H4 (cell line): ENCODE measurements at places on chromosomes 2 and 18.

DNA sequence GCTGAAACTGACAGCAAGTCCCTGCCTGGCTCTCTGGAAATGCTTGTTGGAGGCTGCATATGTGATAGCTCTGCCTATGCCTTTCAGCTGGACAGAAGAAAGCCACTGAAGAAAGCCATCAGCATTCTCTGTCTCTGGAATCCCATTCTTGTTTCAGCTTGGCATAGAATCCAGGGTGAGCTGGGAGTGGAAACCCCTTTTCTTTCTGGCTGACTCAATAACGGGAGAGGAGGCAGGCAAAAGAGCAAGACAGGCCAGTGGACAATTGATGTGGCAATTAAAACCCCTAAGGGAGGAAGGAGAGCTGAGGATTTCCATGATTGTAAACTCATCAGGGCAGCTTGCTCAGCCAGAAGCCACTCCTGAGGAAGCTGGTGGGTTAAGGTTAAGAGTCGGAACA lies 208.1 kb downstream of the CLIP4 start:
- no peak for DNase-seq

DNA sequence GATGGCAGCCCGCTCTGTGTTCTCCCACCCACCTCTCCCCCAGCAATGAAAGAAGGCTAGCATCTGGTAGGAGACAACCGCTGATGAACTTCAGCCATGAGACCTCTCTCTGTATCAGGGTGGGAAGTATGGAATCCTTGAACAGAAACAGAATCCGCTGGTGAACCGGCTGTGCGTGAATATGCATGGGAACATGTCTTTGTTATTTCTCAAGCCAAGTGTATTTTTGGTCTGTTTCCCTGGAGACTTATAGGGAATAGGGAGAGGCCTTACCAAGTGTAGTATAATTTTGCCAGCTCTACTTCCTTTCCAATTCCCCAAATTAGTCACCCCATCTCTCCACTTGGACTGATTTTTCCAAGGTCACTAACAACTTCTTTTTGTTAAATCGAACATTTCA lies 30.1 kb downstream of the WNT10A start:
- DNase-seq: no peak

DNA sequence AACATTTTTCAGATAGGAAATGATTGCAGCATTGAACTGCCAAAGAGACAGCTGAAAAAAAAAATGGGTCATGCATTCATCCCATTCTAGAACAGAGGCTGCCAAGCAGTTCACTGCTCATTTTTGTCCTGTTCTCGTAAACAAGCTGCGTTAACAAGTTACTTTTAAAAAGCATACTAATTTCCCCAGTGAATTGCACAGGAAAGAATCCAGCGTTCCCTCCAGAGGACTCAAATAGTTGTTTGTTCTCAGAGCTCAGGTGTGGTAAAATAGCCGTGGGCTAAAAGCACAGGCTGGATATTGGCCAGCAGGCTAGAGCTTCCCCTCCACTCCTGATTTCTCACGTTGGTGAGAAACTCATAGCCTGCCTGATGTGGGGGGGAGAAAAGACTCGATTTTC lies 76.1 kb upstream of the AQP4 start:
- DNase-seq: no peak

DNA sequence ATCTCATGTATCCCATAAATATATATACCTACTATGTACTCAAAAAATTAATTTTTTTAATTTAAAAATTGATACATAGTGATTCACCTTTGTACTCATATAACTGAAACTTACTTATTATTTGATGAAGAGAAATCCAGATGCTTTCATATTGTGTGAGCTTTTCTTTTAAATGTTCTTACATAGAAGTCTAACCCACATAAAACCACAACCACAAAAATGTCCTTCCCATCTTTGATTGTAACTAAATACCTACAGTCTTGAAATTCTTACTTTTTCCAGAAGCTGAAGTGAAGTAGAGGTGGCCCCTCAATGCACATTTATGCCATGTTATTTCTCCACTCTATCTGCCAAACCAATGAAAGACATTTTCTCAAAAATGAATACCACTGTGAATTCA lies 117.9 kb upstream of the COL5A2 start:
- DNase-seq: peak; percentile 54

DNA sequence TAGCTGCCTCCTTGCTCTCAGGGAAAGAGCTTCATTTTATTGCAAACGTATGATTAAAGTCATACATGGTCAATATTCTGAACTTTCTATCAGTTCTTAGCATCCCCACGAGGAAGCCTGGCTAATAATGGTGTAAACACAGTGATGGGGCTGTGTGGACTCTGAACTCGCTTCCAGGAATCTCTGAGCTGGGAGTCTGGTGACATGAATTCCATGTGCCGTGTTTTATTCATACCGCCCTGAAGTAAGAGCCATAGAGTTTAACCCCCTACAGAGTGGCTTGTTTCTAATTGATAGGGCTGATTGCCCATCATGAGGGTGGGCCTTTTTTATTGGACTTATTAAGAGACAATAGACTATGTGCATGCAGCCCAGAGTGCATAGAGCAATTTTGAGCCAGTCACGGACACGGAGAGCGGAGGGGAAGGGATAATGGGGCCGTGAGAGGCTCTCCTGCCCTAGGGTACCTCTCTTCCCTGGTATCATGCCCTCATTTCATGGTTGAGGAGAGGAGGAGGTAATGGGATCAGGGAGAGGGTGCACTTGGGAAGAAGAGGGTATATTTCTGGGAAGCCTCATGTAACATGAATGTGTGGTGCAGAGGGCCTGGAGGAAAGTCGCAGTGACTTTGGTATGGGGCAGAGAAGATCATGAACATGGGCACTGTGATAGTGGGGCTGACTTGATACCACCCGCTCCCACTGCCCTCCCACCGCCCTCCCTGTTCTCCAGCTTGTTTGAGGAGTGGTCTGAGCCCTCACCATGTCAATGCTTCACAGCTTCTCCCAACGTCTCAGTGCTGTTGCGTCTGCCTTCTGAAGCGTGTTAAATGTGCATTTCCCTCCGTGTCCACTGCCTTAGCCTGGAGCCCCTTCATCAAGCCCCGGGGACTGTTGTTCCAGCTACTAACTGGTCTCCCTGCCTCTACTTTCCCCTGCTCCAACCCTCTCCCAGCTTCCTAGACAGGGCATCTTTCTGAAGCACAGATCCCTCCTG lies 73.2 kb downstream of the IL1R2 start:
- peak; percentile 37 for DNase-seq

DNA sequence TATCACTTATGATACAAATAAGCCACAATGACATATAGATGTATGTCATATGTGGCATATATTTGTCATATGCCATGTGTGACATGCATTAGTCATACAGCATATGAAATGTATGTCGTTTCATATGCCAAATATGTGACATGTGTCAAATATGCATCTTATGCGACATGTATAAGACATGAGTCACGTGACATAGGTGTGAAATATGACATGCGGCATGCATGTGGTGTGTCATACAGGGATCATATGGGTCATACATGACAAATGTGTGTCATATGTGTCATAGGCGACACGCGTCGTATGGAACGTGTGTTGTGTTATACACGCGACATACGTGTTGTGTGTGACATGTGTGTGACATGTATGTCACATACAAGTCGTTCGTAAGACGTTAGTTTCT lies 2154.0 kb upstream of the PIK3C3 start:
- no peak for DNase-seq

GRCh38 chr2:46020416-46020815 lies 276.8 kb upstream of the EPAS1 start:
- no peak for DNase-seq

GRCh38 chr2:174577967-174578589 lies 19.5 kb downstream of the WIPF1 start:
- peak; percentile 46 for DNase-seq

GRCh38 chr18:35409911-35410310 lies 32.8 kb upstream of the ZNF396 start:
- DNase-seq: no peak

DNA sequence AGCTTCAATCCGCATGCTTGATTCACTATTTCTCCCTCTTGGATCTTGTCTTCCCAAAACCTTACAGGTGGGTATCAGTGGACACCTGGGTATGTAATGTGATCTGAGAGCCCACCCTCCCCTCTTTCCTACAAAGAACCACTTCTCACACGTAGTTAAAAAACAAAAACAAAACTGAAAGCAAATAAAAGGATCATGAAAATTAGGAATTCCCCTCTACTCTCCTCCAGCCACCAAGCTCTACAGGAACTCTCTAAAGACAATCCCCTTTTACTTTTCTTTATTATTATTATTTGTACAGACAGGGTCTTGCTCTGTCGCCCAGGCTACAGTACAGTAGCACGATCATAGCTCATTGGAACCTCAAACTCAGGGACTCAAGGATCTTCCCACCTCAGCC lies 40.8 kb upstream of the MYO1B start:
- DNase-seq: no peak

GRCh38 chr2:238438856-238439849 lies 12.4 kb downstream of the ASB1 start:
- peak; percentile 79 for DNase-seq

DNA sequence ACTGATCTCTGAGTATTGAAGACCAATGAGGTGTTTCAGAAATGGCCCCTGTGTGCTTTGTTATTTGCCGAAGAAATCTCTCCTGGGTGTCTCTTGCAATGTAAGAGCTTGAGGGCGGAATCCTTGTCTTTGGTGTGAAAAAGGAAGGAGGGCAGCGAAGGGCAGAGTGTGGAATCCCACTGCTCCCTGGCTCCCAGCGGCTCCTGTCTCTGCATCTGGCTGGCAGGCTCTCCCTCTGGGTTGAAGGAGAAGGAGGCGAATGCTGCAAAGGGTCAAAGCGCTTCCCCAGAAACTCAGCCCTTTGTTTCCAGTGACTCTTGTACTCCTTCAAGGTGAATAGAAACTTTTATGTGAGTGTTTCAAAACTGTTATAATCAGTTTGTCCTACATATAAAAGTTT lies 457.5 kb downstream of the CNTNAP5 start:
- DNase-seq: no peak

- DNase-seq: peak; percentile 36
Observed at GRCh38 chr2:203759690-203760365, 53.4 kb downstream of the CD28 start.

DNA sequence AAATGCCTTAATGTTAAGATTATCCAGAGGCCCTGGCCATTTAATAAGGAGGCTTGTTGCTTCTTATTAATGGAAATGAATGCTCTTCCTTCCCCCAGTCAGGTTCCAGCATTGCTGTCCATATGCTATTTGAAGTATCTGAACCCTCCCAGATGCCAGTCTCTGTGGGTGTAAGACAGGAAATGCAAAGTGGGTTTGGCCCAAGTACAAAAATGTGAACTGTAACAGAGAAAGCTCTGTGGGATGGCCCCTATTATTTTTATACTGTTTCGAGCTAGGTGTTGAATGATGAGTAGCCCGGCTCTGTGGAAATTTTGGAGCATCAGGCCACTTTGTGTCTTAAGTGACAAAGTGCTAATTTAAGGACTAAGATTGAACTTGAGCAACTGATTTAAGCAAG lies 141.0 kb downstream of the UXS1 start:
- peak; percentile 81 for DNase-seq

DNA sequence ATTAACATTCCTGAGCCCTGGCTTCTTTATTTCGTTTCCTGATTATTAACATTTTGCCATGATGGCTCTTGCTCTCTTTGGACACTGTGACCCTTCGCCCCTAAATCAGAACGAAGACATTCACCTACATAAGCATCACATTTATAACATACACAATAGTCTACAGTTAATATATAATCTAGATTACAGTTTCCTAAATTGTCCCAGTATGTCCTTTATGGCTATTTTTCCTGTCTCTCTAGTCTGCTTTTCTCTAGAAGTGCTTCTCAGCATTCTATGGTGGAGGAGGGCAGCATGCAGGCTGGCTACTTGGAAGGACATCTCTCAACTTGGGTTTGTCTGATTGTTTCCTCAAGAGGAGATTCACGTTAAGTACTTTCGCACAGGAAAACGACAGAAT lies 49.9 kb downstream of the FAM210A start:
- DNase-seq: no peak

DNA sequence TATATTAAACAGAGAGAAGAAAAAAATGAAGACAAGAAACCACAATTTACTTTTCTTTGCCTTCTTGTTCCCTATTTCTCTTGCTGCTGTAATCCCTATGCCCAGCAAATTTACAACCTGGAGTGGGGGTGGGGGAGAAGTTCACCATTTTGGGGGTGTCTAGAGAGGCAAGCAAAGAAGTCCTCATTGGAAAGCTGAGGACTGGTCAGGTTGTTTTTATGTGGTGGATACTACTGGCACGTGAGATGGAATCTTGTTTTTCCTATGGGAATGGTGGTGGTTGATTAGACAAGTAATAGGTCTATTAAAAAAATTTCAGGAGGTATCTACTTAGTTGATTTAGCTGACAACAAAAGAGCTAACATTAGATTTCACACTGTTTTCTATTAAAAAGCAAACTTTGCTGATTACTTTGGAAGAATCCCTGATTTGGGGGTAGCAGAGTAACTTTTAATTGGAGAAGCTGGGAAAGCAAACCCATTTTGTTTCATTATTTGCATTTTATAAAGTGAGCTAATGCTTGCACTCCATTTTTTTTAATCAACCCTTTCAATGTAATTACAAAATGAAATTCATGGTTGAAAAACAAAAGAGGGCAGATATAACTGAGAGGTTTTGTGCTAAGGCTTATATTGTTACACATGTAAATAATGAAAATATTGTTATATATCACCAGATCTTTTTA lies 6.0 kb downstream of the POU3F3 start:
- DNase-seq: no peak

DNA sequence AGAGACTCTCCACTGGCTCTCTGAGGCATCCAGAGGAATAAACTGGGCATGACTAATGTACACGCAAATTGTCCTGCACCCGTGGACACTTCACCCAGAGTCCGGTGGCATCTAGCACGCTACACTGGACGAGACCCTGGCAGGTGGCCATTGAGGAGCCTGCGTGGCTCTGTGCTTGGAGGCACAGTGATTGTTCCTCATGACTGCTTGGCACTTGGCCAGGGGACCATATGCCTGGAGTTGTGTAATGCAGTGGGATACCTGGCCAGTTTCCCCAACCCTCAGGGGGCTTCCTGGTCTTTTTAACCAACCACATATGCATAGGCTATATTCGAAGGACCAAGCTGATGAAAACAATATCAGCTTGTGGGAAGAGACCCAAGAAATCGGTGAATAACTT lies 66.6 kb downstream of the MTCL1 start:
- DNase-seq: peak; percentile 36

GRCh38 chr2:218281449-218281848 lies 10.9 kb downstream of the TMBIM1 start:
- no peak for DNase-seq

GRCh38 chr2:63051042-63051794 lies 588 bp downstream of the OTX1 start:
- DNase-seq: no peak

DNA sequence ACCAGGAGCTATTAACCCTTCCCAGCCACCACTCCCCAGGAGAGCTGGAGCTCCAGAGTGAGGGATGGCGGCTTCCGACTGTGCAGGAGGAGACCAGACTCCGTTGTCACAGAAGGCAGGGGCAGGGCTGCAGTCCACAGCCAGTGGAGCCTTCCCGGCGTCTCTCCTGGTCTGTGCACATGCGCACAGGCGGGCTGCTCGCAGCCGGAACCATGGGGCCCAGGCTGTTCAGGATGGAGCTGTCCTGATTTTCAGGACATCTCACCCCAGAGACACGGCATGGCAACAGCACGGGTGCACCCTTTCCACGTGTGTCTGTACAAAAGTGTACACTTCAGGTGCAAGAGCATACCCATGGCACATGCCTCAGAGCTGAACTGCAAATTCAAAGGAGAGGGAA lies 28.9 kb downstream of the EIPR1 start:
- no peak for DNase-seq

GRCh38 chr18:70234667-70235459 lies 29.4 kb upstream of the RTTN start:
- no peak for DNase-seq
